ENCODE measurements at places on chromosomes 11 and 22. TPM values are rescaled to one million over a fixed set of nuclear protein-coding genes. Genes with fewer than 3 reads are reported as not detected.
A peak's percentile ranks its signal among the peaks of the same experiment; 100 is the strongest.

- no peak for DNase-seq
Measured at GRCh38 chr11:23022854-23023253, 162.6 kb upstream of the CCDC179 start.

GRCh38 chr11:61886643-61887042 lies 4.7 kb downstream of the FADS3 start:
- no peak for DNase-seq

- DNase-seq, result no peak
Measured at GRCh38 chr22:26122920-26123468, 46.3 kb upstream of the SEZ6L start.

DNA sequence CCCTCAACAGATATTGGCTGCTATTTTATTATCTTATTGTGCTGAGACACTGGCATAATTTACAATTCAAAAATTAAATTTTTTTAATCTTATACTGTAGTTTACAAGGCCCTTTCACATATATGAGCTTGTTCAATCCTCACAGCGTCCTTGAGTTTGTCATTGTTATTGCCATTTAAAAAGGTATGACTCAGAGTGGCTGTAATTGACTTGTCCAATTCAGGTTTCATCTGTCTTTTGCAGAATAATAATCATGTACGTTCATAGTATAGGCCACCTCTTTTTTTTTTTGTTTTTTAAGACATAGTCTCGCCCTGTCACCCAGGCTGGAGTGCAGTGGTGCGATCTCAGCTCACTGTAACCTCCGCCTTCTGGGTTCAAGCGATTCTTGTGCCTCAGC lies 11.5 kb downstream of the PTPRJ start:
- DNase-seq, result no peak

DNA sequence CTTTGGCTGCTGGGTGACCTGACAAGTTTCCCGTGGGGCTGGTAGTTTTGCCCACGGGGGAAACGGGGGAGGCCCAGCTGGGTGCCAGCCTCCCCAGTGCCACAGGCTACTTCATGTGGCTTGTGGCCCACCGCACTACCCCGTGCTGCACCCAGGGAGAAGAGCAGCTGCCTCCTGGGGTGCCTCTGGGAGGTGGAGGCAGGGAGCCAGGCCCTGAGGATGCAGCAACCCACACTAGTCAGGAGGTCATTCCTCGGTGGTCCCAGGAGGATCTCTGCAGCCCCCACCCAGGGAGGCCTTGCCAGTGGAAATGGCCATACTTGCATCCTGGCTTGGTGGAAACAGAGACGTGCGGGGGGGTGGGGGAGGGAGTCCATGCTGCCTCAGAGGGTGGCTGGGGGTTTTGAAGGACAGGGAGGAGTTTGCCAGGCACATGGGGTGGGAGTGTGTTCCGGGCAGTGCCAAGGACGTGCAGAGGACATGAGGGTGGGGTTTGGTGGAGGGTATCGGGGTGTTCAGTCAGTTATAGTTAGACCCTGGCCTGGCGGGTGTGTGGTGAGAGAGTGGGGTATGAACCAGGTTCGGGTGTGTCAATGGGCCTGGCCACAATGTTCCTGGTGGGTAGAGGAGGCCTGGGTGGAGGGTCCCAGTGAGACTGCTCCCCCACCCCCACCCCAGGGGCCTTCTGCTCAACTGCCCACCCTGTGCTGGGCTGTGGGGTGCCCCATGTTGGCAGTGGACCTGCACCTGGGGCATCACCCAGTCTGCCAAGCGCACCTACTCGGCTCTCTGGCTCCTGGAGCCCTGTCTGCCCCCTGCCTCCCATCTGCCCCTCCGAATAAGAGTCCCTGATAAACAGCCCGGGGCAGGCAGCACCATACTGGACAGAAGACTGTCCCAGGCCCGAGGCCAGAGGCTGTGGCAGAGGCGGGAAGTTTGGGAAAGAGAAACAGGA lies 3.8 kb downstream of the PIM3 start:
- no peak for DNase-seq

DNA sequence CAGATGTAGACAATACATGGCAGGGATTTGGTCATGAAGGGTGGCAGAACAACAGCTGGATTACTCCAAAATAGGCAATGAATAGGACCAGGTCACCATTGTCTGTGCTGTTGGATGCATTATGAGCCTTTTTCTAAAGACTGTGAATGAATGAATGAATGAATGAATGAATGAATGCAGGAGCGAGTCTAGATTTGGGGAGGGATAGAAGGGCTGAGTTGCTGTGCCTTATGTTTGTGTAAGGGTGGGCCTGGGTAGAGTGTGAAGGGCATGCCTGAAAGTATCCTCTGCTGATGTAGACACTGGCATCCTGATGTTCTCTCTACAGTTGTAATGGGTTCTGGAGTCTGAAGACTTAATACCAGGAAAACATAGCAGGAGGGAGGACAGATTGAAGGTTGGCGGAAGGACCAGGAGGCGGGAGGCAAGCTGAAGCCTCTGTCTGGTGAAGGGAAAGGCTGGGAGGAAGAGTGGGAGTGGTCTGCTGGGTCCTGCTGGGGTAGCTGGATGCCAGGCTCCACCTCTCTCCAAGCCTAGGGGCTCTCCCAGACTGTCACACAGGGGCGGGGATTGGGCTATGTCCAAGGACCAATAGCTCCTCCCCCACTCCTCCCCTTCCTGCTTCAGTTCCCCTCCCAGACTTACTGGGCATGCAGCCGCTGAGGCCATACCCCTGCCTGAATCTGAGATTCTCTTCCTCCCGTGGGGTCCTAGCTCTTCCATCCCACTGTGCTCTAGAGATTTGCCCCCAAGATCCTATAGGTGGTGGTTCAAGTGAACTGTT lies 4.8 kb downstream of the TRIM3 start:
- peak; percentile 58 for DNase-seq

- no peak for DNase-seq
Measured at GRCh38 chr11:124915541-124916369, 3.3 kb upstream of the HEPN1 start.

- DNase-seq, result no peak
Measured at GRCh38 chr11:60932605-60933356, 8.5 kb downstream of the TMEM132A start.

DNA sequence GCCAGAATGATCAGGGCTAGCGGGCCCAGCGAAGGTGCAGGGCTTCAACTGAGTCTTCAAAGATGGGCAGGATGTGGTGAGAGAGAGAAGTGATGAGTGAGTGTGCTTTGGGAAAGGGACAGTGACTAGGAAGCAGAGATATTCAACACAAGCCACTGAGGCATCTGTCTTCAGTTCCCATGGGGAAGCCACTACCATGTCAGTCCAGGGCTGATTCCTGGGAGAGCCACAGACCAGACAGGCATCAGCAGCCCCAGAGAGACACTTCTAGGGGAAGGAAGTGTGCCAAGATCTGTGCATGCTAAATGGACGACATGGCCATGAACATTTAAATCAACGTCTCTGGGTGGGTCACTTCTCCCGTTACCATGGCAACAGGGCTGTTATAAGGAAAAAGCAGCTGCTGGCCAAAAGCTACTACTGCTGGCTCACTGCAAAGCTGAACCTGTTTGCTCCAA lies 28.5 kb downstream of the P4HA3 start:
- DNase-seq, result no peak

GRCh38 chr22:44424867-44425693 lies 73.0 kb downstream of the RTL6 start:
- DNase-seq, result no peak

The SLC22A8 gene
- not detected for total RNA-seq

The OR5P2 gene
- 0.16 TPM for total RNA-seq

The ADM2 gene
- 0.05 TPM for total RNA-seq

The DEUP1 gene
- not detected for total RNA-seq

The SMTNL1 gene
- not detected for total RNA-seq
